ELR (cell line): ENCODE measurements at places on chromosomes 5 and 9.

DNA sequence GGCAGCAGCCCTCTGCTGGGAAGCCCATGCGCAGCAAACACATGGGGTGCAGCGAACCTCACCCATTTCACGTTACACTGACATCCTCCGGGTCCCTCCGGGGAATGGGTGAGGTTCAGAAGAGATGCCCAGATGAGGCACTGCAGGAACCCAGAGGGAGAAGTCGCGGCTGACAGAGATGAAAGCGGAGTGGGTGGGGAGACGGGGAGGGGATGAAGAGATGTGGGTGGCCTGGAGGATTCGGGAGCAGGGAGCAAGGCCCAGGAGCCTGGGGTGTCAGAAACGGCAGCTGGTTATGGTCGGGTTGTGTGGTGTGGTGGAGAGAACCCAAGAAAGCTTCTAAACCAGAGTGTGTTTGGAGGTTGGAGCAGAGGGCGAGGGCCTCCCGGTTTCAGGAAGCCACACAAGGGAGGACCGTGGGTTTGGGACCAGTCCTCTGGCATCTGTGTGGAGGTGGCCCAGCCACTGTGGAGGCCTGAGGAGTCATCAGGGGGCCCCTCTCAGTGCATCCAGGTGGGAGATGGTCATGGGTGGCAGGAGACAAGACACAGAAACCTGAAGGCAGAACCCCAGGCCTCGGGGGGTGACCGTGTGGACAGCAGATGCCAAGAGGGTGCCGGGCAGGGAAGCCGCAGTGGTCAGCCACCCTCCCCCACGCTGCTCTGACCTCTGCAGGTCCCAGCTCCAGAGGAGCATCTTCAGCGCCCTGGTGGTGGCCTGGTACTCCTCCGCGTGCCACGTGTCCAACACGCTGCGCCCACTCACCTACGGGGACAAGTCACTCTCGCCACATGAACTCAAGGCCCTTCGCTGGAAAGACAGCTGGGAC is 8.6 kb downstream of the UCK1 start:
- no peak for DNase-seq

DNA sequence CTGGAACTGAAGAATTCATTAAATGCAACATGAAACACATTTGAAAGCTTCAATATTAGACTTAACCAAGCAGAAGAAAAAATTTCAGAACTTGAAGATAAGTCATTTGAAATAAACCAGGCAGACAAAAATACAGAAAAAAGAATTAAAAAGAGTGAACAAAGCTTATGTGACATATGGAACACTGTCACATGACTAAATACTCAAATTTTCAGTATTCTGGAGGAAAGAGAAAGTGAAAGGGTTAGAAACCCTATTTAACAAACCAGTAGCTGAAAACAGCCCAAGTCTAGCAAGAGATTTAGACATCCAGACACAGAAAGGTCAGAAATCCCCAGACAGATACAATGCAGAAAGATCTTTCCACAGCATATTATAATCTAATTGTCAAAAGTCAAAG is 37.1 kb upstream of the SH3TC2 start:
- DNase-seq = no peak

DNA sequence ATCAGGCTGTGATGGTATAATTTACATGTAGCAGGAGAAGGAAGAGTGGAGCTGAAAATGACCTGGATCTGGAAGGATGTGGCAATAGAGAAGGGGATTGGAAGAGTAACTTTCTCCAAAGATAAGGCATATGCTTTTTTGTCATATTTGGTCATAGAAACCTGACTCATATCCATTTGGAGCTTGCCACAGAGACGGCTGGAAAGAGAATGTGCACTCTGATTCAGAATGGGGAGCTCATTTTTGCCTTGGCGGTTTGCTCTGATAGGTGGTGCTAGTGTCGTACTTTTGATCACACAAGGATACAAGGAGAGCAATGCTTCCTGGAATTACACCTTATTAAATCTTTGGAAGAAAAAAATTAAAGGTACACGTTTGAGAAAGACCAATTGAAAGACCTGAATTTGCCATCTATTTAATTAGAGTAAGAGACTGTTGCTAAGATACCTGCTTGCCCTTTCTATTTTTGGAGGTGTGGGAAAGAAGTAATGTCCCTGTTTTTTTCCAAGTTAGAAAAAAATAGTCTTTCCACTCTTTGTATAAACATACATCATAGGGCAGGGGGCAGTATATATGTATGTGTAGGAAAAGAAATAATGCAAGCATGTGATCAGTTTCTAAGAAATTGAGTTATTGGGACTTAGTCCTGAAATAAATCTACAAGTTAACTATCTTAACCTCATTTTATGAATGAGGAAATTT is 5.4 kb downstream of the LSM11 start:
- peak; percentile 91 for DNase-seq

DNA sequence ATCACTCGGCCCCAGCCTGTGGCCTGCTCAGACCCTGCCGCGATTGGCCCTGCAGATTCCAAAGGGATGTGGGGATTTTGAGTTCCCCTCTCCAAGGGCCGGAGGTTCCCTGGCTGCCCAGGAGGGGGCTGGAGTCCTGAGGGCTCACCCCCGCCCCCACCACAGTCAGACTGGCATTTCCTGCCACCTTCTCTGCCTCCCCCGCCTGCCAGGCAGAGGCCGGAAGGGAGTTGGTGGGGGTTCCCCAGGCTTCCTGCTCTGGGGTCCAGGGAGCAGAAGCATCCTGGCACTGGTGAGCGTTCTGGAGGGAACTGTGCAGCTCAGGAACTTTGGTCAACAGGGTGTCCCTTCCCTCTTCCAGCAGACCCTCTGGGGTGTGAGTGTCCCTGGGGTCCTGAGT is 70.6 kb downstream of the RXRA start:
- DNase-seq = no peak

DNA sequence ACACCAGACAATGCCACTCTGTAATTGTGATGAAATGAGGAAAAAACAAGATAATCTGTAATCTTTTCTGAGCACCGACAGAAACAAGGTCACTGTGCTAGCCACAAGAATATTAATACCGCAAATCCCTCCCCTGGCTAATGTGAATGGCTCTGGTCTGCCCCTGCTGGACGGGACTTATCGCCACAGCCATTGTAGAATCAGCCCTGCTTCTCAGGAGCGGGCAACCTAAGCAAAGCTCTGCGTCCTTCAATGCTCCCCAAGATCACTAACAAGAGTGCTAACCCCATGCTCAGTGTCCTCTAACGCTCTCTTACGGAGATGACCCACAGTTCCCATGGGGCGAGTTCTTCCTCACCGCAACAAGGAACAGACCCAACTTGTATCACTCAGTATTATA is 42.7 kb downstream of the OR2V1 start:
- DNase-seq = peak; percentile 54

DNA sequence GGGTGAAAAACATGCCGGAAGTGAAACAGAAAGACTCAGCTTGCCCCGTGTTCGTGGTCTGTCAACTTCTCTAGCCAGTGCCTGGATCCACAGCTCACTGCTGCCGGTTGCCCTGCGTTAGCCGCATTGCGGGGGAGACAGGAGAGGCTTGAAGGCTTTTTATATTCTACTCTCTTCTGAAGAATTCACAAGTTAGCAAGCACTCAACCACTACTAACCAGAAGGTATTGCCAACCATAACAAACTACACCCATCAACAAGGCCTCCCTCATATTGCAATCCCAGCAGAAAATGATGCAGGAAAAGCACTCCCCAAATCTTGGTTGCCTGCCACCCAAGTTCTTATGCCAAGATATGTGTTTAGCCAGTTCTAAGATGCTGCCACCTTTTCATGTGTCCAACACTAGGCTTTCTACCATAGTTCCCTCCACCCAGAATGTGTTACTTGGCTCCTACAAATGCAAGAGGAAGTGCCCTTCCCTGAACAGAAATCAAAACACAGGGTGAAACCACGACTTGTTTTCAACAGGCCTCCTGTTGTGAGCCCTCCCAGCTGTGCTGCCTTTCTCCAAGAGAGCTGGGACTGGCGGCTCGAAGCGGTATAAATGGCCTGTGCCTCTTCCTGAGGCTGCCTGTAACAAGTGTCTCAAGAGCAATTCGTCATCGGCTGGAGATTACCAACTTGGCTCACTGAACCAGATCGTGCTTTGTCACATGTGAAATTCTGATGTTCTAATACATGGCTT is 129.0 kb downstream of the SNX18 start:
- no peak for DNase-seq

GRCh38 chr5:152601806-152602732 is 197.0 kb upstream of the NMUR2 start:
- DNase-seq = no peak

- DNase-seq = peak; percentile 95
Measured at GRCh38 chr5:93163010-93163663, 417.9 kb downstream of the NR2F1-AS1 start.

GRCh38 chr9:128246471-128246870 is 29.3 kb downstream of the GOLGA2 start:
- no peak for DNase-seq

DNA sequence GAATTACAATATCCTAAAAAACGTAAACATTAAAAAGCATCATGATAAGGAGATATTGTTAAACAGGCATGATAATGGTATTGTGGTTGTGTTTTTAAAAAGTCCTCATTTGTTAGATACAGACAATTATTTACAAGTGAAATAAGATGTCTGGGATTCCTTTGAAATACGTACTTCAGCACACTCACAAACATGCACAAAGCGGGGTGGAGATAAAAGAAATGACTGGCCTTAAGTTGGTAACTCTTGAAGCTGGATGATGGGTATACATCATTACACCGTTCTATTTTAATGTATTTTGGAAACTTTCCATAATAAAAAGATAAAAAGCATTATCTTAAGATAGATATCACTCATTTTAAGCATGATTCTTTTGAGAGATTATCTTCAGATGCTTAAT is 1.0 kb downstream of the FAM200C start:
- DNase-seq = peak; percentile 48

DNA sequence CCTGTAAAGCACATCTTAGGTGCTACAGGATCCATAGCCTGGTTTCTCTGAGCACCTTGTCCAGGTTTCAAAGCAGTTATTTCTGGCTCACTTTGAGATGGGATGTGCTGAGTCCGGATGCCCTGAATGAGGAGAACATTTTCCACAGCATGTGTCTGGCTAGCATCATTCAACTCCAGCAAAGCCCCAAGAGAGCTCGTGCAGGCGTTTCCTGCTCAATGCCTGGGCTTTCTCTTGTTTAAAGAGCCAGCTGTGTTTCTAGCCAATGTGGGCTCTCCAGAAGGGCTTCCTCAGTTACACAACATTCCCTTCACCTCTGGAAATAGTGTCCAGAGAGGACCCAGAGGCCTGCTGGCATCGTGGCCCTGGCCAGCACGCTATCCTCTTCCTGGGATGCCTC is 411.7 kb downstream of the DMAC1 start:
- DNase-seq = no peak

DNA sequence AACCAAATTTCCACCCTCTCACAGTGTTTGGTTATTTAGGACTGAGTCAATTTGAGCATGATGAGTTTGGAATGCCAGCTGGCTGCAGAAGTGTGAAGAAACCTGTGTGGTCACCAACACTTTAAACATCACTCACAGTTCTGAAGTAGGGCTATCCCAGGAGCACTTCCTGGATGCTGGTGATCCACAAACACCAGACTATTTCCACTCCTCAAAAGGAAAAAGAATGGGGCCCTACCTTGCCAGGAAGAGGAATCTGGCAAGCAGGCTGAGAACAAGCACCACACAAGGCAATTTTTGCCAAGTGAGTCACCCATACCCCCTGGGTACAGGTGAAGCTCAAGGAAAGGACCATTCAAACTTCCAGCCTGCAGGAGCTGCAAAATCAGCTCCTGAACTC is 294.2 kb upstream of the PTGER4 start:
- peak; percentile 81 for DNase-seq

DNA sequence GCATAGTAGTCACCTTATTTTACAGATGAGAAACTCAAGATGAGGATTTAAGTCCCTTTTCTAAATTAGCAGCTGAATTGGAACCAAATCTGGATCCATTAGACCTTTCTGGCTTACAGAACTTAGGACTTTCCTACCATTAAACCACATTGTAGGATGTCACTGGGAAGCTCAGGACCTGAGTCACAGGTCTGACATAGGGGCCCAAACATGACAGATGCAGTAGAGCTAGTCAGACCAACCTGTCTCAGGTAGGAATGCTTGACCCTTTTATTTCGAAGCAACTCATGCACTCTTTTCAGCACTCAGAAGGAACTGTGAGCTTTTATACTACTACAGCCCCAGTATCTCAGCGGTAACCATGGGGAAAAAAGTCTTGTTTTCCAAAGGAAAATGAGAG is 2.6 kb downstream of the RAB24 start:
- DNase-seq = no peak

GRCh38 chr9:89988458-89988857 is 383.6 kb downstream of the GADD45G start:
- DNase-seq = no peak

- peak; percentile 80 for DNase-seq
Measured at GRCh38 chr5:173315495-173316338, 12.5 kb downstream of the STC2 start.

- no peak for DNase-seq
Measured at GRCh38 chr9:97534961-97535594, 33.6 kb downstream of the TMOD1 start.

DNA sequence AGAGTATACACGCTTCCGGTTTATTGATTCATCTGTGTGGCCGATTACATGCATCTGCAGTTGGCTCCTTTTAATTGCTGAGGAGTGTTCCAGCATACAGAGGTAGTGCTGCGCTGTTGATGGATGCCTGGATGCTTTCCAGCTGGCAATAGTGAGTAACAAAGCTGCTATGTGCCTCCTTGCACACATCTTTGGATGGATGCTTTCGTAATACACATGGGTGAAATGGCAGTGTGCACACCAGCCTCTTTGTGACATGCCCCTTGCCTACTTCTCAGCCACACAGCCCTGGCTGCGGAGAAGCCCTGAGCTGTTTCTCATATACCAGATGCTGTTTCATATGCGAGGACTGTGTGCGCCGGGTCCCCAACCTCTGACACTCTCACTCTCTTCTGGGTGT is 151.0 kb downstream of the GADD45G start:
- DNase-seq = no peak

DNA sequence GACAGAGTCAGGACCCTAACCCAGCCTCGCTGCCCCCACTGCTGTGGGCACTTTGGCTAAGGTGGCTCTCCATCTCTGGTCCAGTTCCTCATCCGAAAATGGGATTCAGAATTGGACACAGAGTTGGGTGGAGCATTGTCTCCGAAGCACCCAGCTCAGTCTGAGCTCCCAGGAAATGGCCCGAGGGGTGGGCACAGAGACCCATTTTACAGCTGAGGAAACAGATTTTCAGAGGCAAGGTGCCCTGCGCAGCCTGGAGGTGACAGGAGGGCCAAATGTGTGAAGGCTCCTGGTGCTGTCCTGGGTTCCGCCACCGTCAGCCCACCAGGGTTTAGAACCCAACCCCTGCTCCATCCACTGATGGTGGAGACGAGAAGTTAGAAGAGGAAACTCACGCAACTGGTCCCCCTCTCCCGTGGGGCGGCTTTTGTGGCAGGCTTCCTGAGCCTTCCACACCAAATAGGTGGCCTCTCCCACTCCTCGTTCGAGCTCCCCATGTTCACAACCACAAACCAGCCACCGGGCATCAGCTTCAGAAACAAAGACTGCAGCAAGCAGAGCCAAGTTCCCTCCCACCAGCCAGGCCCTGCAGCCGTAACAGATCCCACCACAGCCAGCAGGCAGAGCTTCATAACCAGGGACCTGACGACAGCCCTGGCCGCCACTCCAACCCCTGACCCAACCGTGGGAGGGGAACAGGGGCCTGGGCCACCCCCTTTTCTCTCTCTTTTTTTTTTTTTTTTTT is 90.9 kb upstream of the LMX1B start:
- DNase-seq = no peak
